ENCODE measurements at places on chromosomes 7 and 10. TPM values are rescaled to one million over a fixed set of nuclear protein-coding genes. Genes with fewer than 3 reads are reported as not detected.

The UPK3B gene
- 0.15 TPM for total RNA-seq

The PKD2L1 gene
- not detected for total RNA-seq

The ATP6V0A4 gene
- total RNA-seq, result 0.23 TPM

The CPVL gene
- 30.0 TPM for total RNA-seq

The CHAT gene
- total RNA-seq, result not detected

The VSTM4 gene
- not detected for total RNA-seq

The PBLD gene
- total RNA-seq, result 3.3 TPM

The CARD11 gene
- 0.05 TPM for total RNA-seq

The HOXA10 gene
- total RNA-seq, result 9.8 TPM

The SPAM1 gene
- not detected for total RNA-seq

The CTNNA3 gene
- 0.23 TPM for total RNA-seq

The BUD23 gene
- total RNA-seq, result 231 TPM

The HTR7 gene
- 1.0 TPM for total RNA-seq

The STRIP2 gene
- total RNA-seq, result 1.7 TPM

The EEPD1 gene
- total RNA-seq, result 0.40 TPM

The GDF10 gene
- not detected for total RNA-seq

The VIPR2 gene
- total RNA-seq, result 0.30 TPM

All from NCI-H460 (cell line).